ENCODE measurements at places on chromosomes 1 and 21.

DNA sequence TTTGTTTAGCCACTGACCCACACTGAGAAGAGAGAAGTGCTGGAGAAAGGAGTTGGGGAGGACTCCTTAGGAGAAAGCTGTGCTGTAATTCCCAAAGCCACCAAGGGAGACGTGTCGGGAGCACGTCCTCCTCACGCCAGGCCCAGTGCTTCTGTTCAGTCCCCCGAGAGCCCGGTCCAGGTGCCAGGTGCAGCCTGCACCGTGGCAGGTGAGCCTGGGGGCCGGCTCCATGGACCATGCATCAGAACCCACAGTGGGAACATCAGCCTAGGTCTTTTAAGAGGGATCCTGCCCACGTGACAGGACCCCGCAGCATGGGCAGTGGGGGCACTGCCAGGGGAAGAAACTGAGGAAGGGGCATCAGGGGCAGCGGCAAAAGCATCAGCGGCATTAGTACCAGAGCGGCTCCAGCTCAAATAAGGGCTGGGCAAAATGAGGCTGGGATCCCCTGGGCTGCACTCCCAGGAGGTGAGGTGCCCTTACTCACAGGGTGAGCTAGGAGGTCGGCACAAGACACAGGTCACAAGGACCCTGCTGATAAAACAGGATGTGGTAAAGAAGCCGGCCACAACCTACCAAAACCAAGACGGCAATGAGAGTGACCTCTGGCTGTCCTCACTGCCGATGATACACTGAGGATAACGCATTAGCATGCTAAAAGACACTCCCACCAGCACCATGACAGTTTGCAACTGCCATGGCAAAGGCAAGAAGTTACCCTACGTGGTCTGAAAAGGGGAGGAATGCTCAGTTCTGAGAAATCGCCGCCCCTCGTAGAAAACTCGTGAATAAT, 24.6 kb upstream of the PRDM15 start:
- DNase-seq: no peak

GRCh38 chr21:41228958-41229357, 61.0 kb downstream of the BACE2 start:
- DNase-seq: no peak

- no peak for DNase-seq
Measured at GRCh38 chr1:160993544-160994193, 27.3 kb downstream of the F11R start.

DNA sequence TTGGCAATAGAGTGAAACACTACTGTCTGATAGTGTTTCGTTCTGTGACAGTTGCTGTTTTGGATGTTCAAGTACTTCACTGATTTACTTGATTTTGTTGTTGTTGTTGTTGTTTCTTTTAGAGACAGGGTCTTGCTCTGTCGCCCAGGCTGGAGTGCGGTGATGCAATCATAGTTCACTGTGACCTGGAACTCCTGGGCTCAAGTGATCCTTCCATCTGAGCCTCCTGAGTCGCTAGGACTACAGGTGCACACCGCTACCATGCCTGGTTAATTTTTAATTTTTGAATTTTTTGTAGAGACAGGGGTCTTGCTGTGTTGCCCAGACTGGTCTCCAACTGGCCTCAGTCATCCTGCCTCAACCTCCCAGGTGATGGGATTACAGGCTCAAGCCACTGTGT, 2.3 kb downstream of the ATF6 start:
- no peak for DNase-seq

GRCh38 chr21:46158666-46159300, 3.4 kb upstream of the FTCD start:
- no peak for DNase-seq

DNA sequence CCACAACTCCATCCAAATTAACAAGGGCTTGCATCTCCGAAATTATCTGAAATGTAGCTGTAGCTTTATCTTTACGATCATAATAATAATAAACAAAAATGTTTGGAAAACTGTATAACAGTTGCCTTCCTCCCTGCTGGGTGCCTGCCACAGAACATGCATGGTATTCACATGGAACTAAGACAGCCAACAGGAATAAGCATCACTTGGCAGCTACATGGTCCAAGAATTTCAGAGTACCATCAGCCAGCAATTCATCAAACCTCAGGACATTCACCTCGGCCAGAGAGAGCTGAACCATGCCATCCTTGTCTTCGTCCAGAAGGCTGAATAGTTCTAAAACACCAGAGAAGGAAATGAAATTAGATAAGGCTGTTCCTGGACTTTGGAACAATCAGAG, 122.7 kb downstream of the CAPN8 start:
- no peak for DNase-seq

DNA sequence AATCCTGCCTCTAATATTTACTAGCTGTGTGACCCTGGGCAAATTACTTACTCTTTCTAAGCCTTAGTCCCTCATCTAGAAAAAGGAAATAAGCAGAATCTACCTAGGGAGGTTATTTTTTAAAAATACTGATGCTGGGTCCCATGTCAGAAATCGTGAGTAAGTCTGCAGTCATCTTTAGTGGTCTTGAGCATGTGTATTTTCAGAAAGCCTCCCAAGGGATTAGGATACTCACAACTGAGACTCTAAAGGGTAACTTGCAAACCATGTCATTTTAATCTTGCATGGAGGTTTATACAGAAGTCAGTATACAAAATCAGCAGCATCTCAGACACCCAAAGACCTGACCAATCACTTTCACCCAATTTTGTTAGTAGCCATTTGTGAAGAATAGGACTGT, 43.2 kb downstream of the DSTYK start:
- no peak for DNase-seq

GRCh38 chr1:75034376-75034775, 99.8 kb upstream of the LHX8 start:
- DNase-seq: no peak

DNA sequence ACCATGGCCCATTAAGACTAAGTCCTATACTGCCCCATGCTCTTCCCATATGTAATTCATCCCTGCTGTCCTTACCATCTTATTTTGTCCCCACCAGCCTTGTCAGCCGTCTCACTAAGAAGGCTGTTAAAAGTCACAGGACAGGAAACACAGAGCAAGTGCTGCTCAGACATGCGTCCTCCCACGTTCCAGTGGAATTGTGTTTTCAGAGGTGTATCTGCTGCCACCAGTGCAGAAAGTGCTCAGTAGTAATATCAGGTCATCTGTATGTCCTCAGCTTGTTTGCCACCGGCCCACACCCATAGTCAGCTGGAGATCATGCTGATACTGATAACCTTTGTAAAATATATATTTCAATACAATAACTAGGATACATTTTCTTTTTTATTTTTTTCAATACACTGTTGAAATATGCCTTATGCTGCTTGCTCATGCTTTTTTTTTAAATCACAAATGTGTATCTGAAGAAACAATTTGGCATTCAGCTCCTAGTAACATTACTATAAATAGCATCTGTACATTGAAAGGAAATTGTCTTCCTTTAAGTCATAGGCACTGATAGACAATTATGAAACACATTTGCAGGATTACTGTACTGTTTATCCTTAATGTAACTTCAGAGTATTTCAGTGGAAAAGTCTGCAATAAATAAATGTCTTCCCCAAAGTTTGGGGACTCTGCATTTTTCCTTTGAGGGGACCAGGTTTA, 156.9 kb downstream of the EDEM3 start:
- no peak for DNase-seq

DNA sequence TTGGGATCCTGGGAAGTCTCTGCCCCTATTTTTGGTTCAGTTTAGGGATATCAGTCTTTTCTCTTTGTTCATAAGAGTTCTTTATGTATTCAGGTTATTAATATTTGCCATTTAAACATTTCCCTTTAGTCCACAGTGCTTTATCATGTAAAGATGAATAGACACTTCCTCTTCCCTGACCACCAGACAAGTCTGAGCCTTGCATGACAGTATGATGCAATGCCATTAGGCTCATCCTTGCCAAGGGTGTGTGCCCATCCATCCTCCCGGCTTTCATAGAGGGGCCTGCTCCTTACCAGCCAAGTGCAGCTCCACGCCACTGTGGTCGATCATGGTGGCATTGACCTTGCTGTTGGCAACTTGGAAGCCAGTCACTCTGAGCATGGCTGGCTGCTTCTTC, 52.1 kb downstream of the ZSCAN20 start:
- DNase-seq: no peak

GRCh38 chr1:43527111-43527878, 3.4 kb upstream of the PTPRF start:
- no peak for DNase-seq

- DNase-seq: no peak
Measured at GRCh38 chr1:171429137-171429536, 56.2 kb upstream of the PRRC2C start.

- DNase-seq: no peak
Measured at GRCh38 chr1:96513136-96513535, 208.4 kb upstream of the PTBP2 start.

DNA sequence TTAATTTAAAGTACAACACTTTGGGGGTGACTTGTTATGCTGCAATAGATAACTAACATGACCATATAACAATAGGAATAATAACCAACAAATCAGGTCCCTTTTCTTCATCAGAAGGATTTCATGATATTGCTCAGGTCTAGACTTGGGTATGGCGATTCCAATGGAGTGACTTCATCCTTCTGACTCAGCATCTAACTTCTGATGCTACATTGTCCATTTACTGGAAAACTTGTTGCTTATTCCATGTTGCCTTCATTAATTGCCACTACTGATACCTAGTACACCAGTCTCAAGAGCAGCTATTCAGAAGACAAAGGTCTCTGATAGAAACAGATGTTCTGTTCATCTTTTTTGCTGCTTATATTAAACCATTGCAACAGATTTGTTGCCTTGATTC, 324.3 kb downstream of the TGFB2 start:
- no peak for DNase-seq

GRCh38 chr1:226111098-226111882, 48.8 kb downstream of the H3-3A start:
- DNase-seq: no peak

DNA sequence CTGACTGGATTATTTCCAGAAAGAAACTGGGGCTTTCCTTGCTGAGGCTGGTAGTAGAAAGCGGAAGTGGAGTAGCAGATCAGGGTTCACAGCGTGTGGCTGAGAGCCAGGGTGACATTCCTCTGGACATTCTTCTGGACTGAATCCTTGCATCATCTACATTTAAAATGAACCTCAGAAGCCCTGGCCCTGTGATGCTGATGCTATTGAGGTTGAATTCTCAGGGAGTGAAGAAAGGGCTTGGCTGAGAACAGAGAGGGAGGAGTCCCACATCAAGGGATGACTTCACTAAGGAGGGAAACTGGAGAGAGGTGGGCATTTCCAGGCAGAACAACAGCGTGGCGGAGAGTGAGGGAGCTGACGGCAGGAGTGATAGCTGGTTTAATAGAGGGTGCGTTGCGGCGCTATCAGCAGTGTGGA, 102.3 kb upstream of the LMO4 start:
- no peak for DNase-seq

DNA sequence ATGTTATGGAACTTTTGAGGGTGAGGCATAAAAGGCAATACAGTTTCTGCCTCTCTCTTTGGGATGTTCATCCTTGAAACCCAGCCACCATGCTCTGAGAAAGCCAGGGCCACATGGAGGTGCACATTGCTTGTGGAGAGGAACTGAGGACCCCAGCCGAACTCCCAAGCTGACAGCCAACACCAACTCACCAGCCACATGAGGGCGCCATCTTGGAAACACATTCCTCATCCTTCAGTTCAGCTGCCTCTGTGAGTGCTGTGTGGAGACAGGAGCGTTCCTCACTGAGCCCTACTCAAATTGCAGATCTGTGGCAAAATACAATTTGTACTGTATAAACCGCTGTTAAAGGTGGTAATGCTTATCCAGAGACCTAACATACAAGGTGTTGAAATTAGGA, 137.5 kb downstream of the GABPA start:
- no peak for DNase-seq

DNA sequence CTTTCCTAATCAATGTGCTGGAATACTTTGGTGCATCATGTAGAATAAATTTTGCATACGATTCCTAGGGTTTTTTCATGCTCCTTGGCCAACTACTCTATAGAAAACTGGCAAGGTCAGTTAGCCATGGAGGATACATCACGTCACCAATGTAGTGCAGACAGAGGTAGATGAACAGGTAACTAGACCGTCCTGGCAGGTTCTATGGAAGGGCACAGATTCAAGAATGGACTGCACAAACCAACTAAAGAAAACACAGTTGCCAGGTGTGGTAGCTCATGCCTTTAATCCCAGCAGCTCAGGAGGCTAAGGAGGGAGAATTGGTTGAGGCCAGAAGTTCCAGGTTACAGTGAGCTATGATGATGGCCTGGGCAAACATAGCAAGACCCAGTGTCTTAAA, 9.9 kb downstream of the MTF1 start:
- DNase-seq: no peak

GRCh38 chr1:198054510-198054909, 102.3 kb upstream of the NEK7 start:
- DNase-seq: no peak

DNA sequence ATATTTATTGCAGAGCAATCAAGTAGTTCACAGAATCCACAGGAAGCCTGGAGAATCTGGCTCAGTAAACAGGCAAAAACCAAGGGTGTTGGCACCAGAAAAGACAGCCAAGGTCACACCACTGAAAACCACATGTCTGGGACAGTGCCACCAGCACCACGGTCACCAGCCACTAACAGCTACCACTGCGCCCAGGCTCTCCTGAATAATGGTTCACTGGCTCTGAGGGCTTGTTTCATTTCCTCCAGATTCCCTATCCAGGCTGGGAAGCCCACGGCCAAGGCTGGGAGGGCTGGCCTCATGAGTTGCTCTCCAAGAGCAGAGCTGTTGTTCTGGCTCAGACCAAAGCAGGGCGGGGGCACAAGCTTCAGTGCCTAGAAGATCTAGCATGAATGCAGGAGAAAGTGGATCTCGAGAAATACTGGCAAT, 54.5 kb upstream of the PTGFRN start:
- no peak for DNase-seq

DNA sequence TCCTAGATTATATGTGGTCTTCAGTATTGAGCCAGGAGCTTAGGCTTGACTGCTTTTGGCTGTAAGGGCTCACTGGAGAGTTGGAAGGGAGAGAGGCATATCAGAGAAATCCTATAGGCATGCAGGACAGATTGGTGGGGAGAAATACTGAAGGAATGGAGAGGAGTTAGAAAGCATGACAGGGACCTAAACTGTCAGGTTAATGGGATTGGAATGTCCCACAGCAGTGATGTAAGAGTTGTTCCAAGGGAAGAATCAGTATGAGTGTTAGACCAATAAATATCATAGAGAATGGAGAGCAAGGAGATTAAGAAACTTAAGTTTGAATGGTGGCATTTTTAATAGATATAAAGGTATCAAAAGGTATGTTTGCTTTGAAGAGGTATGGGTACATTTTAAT, 39.7 kb downstream of the SLC35A3 start:
- no peak for DNase-seq

DNA sequence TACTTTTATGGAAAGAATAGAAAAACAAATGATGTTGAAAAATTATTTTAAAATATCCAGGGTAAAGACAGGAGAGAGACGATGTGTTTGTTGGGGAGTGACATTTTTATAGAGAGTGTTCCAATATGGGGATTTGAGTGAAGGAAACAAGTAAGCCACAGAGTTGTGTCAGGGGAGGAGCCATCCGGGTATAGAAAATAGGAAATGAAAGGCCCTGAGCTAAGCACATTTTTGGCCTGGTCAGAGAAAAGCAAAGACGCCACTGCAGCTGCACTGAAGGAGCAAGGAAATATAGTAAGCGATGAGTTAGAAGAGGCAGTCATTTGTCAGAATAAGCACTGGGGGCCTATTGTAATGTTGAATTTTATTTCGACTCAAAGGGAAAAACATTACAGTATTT, 107.3 kb upstream of the ADGRL4 start:
- DNase-seq: no peak
